ENCODE measurements at places on chromosomes 3 and 15. TPM values are rescaled to one million over a fixed set of nuclear protein-coding genes. Genes with fewer than 3 reads are reported as not detected.

DNA sequence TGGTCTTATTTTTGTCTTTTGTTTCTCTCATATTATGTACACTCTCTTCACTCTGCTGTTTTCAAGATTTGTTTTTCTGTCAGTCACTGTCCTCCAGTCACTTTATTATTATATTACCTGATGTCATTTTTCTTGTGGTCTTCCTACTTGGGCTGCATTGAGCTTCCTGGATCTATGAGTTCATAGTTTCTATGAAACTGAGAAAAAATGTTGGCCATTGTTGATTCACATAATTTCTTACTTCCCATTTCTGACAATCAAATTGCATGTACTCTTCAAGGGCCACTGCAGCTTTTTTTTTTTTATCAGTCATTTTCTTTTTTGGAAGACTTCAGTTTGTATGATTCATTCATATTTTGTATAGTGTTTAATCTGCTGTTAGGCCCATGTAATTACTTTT, 1180.6 kb upstream of the GBE1 start:
- no peak for DNase-seq
- H3K27ac ChIP-seq: no peak overlapping the region
- no peaks in the 10 kb centered on the region for H3K27me3 ChIP-seq
- no peaks in the 10 kb centered on the region for H3K4me1 ChIP-seq

GRCh38 chr3:32371461-32372212, 20.0 kb upstream of the CMTM7 start:
- no peaks in the 10 kb centered on the region for H3K27me3 ChIP-seq
- peak overlapping the region; percentile 78 for H3K27ac ChIP-seq
- H3K36me3 ChIP-seq: no peaks in the 10 kb centered on the region
- H3K4me3 ChIP-seq: no peak overlapping the region
- DNase-seq: peak; percentile 27
- H3K4me1 ChIP-seq: peaks cover 26% of the 10 kb centered on the region

- H3K4me3 ChIP-seq: no peak within 1 kb of the TSS
- no peak within 1 kb of the TSS for H3K27ac ChIP-seq
- no peak for DNase-seq
- no peaks in the 10 kb centered on the region for H3K36me3 ChIP-seq
- no peaks in the 10 kb centered on the region for H3K4me1 ChIP-seq
- H3K27me3 ChIP-seq: peaks cover 9% of the 10 kb centered on the region
Observed at GRCh38 chr3:73624821-73625665, at the start of gene PDZRN3. TSS of gene PDZRN3 (minus strand) at chr3:73624941.

DNA sequence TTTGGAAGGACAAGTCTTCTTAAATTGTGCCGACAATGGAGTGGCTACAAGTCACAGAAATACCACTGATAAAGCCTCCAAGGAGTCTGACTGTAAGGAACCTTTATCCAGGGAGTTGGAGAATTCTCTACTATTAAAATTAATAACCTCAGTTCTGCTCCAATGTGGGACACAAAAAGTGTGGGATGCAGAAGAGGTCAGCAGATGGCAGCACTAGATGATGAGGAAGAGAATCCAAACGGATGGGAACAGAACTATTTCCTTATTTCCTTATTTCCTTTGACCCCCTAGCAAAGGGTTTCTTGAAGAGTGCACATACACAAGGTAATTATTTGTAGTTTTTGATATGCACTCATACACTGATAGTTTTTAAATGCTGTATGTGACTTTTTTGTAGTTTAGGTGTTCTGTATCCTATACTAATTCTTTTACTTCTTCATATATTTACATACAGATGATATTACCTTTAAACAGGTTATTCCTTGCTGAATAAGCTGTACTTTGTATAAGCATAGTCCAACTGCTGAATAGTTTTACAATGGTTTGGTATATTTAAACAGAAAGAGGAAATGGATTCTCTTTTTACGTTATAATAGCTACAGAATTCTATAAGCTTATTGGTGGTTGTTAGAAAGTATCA, 25.6 kb upstream of the NLGN1 start:
- no peak for DNase-seq
- no peak overlapping the region for H3K27ac ChIP-seq
- H3K4me1 ChIP-seq: no peaks in the 10 kb centered on the region
- no peaks in the 10 kb centered on the region for H3K27me3 ChIP-seq
- H3K4me3 ChIP-seq: no peak overlapping the region

DNA sequence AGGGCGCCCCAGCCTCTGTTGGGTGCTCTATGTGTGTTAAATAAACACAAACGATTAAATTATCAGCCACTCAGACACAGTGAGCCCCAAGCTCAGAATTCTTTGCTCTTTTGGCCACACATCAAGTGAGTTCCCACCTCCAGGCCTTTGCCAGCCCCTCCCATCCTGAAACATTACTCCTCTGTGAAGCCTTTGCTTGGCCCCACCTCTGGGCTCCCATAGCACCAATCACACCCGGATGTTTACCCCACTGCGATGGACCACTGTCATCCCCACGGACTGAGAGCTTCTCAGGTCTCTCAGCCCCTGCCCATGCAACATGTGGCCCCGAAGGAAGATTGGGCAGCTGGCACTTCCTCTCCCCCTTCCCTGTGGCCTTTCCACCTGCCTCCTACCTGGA, 85.1 kb downstream of the NUP210 start:
- peaks cover 2% of the 10 kb centered on the region for H3K4me1 ChIP-seq
- peaks cover 65% of the 10 kb centered on the region for H3K36me3 ChIP-seq
- H3K27ac ChIP-seq: no peak overlapping the region
- no peak for DNase-seq
- no peak overlapping the region for H3K4me3 ChIP-seq

- H3K4me3 ChIP-seq: no peak overlapping the region
- no peaks in the 10 kb centered on the region for H3K27me3 ChIP-seq
- no peak for DNase-seq
- H3K27ac ChIP-seq: no peak overlapping the region
- H3K4me1 ChIP-seq: peaks cover 5% of the 10 kb centered on the region
Observed at GRCh38 chr3:42066516-42067181, 24.5 kb upstream of the TRAK1 start.

- H3K27me3 ChIP-seq: peaks cover 13% of the 10 kb centered on the region
- H3K4me3 ChIP-seq: no peak overlapping the region
- H3K27ac ChIP-seq: no peak overlapping the region
Observed at GRCh38 chr15:80216911-80217310, 35.1 kb downstream of the CTXND1 start.

DNA sequence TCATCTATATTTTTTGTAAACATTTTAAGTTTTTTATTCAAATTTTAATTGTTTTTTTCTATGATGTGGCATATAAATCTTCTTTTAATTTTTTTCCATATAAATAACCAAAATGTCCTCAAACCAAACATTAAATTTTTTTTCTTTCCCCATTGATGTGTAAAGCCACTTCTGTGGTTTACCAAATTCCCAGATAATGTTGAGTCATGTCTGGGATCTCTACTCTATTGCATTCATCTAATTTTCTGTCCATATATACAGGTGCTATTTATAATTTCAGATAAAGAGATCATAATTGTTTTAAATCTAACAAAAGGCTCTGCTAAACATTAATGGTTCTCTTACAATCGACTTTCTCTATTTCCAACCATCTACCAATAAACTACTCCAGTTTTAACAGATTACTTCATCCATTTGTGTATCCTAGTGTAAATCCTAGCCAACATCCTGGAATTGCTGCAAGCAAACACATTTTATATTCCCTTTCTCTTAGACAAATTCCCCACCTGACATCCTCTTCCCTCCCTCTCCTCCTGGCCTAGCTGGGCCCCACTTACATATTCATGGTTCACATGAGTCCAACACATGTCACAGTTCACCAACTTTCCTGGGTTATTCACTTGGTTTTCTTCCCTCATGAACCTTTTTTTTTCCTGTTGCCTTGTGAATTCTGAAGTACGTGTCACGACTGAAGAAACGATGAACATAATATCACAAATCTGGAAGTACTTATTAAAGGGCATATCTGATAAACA, 368.0 kb upstream of the AGTR1 start:
- H3K27ac ChIP-seq: no peak overlapping the region
- no peaks in the 10 kb centered on the region for H3K4me1 ChIP-seq
- no peak for DNase-seq
- H3K36me3 ChIP-seq: no peaks in the 10 kb centered on the region
- no peaks in the 10 kb centered on the region for H3K27me3 ChIP-seq
- H3K4me3 ChIP-seq: no peak overlapping the region

GRCh38 chr3:56753206-56753820, 48.4 kb downstream of the ARHGEF3 start:
- peaks cover 48% of the 10 kb centered on the region for H3K36me3 ChIP-seq
- peaks cover 57% of the 10 kb centered on the region for H3K4me1 ChIP-seq
- peak overlapping the region; percentile 23 for H3K27ac ChIP-seq
- H3K4me3 ChIP-seq: peak overlapping the region; percentile 18
- no peaks in the 10 kb centered on the region for H3K27me3 ChIP-seq

GRCh38 chr3:77296527-77296926, 256.6 kb downstream of the ROBO2 start:
- H3K27ac ChIP-seq: no peak overlapping the region
- H3K4me1 ChIP-seq: no peaks in the 10 kb centered on the region
- no peaks in the 10 kb centered on the region for H3K27me3 ChIP-seq
- H3K36me3 ChIP-seq: no peaks in the 10 kb centered on the region
- H3K4me3 ChIP-seq: no peak overlapping the region

DNA sequence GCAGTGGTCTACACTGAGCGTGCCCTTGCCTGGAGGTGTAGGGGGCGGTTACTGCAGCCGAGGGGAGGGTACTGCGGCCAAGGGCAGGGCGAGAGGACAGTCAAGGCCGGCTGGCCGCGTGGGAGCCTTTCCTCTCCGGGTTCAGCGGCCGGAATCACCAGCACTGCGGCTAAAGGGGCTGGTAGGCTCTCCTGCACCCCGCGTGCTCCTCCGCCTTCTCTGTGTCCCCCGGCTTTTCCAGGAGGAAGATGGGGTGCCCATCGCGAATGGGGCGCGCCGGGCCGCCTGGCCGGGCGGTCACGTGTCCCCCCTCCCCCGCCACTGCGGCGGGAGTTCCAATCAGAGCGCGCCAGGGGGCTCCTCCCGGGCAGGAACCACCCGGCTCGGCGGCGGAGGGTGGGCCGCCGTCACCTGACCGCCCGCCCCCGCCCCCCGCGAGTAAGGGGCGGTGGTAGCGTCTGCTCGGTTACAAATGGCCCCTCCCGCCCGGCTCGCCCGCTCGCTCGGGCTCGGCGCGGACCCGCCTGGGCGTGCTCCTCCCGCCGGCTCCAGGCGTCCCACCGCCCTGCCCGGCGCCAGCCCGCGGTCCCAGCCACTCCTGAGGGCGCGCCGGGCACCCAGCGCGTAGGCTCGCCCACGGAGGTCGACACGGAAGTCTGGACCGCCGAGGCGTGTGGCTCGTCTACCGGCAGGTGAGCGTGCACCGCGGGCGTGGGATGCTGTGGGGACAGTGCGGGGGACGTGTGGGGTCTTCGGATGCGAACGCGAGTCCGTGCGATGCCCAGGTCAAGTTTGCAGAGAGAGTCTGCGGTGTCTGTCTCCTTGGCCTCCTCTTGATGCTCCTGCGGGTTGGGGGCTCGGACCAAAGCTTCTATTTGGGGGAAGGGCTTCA, 242.6 kb upstream of the TOPAZ1 start:
- H3K27me3 ChIP-seq: peaks cover 64% of the 10 kb centered on the region
- H3K27ac ChIP-seq: no peak overlapping the region
- peak overlapping the region; percentile 21 for H3K4me3 ChIP-seq
- no peaks in the 10 kb centered on the region for H3K36me3 ChIP-seq
- DNase-seq: no peak

DNA sequence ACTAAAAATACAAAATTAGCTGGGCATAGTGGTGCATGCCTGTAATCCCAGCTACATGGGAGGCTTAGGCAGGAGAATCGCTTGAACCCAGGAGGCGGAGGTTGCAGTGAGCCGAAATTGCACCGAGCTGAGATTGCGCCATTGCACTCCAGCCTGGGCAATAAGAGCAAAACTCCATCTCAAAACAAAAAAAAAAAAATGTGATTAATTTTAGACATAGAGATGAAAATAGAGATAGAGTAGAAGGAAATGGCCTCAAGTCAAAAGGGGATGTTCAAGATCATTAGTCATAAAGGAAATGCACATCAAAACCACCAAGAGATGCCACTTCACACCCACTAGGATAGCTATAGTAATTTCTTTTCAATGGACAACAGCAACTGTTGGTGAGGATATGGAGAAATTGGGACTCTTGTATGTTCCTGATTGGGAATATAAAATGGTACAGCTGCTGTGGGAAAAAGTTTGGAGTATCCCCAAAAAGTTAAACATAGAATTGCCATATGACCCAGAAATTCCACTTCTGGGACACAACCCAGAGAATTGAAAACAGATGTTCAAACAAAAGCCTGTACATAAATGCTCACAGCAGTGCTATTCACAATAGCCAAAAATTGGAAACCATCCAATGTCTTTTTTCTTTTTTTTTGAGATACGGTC, 55.4 kb downstream of the ABHD2 start:
- H3K27me3 ChIP-seq: no peaks in the 10 kb centered on the region
- no peak overlapping the region for H3K4me3 ChIP-seq
- H3K4me1 ChIP-seq: peaks cover 21% of the 10 kb centered on the region
- peak overlapping the region; percentile 28 for H3K27ac ChIP-seq

GRCh38 chr15:25508369-25509002, 69.7 kb upstream of the UBE3A start:
- H3K27ac ChIP-seq: no peak overlapping the region
- H3K36me3 ChIP-seq: no peaks in the 10 kb centered on the region
- DNase-seq: no peak
- no peak overlapping the region for H3K4me3 ChIP-seq
- H3K4me1 ChIP-seq: no peaks in the 10 kb centered on the region
- H3K27me3 ChIP-seq: peaks cover 5% of the 10 kb centered on the region

DNA sequence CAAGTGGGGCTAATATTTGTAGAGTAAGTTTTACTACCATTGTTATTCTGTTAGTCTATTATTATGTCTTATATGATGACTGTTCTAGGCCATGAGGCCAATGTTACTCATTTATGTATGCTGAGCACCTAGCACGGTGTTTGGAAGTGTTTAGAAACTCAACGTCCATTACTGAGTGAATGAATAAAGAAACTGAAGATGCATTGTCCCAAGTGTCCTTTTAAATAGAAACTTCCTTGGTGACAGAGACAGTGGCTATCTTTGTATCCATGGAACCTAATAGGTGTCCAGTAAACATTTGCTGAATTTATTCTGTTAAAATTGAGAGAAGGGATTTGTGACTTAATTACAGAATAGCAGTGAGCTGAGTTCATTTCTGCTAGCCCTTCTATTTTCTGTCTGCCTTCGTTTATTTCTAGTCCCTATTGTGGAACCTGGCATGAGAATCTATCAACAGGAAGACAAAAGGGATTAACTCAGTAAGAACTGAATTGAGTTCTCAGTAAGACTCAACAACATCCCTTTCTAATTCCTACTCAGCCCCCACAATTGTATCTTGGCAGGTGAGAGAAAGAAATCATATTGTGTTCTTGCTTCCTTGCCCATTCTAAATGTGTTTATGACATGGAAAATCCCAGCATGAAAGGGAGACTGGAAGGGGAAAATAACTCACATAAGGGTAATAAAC, 246.6 kb upstream of the LRRC3B start:
- H3K4me1 ChIP-seq: no peaks in the 10 kb centered on the region
- H3K27me3 ChIP-seq: no peaks in the 10 kb centered on the region
- H3K4me3 ChIP-seq: no peak overlapping the region
- no peak for DNase-seq

SPINK8 gene
- total RNA-seq: not detected

CCR2 gene
- total RNA-seq: 2.2 TPM

ATP13A5 gene
- total RNA-seq: not detected

IL5RA gene
- total RNA-seq: 0.15 TPM

ACSBG1 gene
- total RNA-seq: not detected

GABRA5 gene
- not detected for total RNA-seq

CILP gene
- total RNA-seq: 0.05 TPM

UCN2 gene
- total RNA-seq: not detected
